ENCODE measurements at places on chromosomes 13 and 19. TPM values are rescaled to one million over a fixed set of nuclear protein-coding genes. Genes with fewer than 3 reads are reported as not detected.

The NECTIN2 gene
- 2.7 TPM for total RNA-seq

The KIR2DL4 gene
- total RNA-seq = 7.1 TPM

The CABP5 gene
- 0.96 TPM for total RNA-seq

The SPACA4 gene
- not detected for total RNA-seq

The WDR88 gene
- total RNA-seq = not detected

DNA sequence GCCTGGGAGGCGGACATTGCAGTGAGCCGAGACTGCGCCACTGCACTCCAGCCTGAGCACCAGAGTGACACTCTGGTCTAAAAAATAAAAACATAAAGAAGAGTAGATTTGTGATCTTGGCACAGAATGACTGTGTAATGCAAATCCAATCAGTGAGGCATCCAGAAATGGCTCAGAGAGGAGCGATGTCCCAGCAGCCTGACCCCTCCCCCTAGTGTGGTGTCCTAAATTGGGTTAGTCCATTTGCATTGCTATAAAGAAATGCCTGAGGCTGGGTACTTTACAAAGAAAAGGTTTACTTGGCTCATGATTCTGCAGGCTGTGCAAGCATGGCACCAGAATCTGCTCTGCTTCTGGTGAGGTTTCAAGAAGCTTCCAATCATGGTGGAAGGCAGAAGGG is 59.1 kb upstream of the ZNF30 start:
- DNase-seq = no peak

DNA sequence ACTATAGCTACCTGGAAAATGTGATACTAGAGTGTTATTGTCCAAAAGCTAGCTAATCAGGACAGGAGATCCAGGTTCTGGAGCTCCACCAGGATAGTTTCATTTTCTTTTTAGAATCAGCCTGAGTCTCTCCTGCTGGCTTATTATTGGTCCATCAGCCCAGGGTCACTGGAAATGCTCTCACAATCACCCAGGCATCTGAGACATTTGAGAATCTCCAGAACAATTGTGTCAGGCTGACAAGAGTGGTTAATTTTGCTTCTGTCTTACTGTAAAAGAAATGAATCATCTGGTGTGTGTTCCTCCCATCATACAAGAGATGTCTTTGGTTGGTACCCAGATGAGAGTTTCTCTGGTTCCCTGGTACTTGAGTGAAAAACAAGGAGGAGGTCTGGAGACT is 43.6 kb upstream of the ZNF681 start:
- peak; percentile 16 for DNase-seq

DNA sequence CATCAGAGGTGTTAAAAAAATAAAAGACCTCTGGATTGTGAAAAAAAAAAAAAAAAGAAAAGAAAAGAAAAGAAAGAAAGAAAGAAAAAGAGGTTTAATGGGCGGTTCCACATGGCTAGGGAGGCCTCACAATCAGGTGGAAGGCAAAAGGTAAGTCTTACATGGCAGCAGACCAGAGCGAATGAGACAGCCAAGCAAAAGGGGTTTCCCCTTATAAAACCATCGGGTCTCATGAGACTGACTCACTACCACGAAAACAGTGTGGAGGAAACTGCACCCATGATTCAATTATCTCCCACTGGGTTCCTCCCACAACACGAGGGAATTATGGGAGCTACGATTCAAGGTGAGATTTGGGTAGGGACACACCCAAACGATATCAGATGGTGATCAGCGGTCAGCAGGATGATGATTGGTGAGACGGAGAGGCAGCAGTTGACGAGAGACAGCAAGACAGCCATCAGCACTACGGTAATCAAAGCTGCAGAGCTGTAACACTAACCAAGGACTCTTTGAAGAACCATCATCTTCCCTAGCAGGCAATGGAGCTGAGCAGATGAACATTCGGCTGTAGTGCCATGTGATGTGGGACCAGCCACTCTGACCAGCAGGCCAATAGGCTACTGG is 3.9 kb upstream of the CD209 start:
- no peak for DNase-seq

DNA sequence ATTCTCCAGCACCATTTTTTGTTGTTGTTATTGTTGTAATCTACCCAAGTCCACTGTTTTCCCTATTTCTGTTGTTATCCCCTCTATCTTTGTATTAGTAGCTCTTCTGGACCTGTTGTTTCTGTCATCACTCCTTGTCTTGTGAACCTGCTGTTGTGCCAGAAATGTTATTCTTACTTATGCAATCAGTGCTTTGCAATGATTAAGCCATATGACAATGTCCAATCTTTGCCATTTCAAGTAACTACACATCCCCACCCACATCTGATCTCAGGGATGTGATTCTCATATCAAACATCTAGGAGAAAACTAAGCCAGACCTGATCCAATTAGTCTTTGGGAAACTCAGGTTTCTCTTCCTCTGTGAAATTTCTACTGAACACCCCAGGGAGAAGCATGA is 472.6 kb upstream of the KLHL1 start:
- DNase-seq = no peak

DNA sequence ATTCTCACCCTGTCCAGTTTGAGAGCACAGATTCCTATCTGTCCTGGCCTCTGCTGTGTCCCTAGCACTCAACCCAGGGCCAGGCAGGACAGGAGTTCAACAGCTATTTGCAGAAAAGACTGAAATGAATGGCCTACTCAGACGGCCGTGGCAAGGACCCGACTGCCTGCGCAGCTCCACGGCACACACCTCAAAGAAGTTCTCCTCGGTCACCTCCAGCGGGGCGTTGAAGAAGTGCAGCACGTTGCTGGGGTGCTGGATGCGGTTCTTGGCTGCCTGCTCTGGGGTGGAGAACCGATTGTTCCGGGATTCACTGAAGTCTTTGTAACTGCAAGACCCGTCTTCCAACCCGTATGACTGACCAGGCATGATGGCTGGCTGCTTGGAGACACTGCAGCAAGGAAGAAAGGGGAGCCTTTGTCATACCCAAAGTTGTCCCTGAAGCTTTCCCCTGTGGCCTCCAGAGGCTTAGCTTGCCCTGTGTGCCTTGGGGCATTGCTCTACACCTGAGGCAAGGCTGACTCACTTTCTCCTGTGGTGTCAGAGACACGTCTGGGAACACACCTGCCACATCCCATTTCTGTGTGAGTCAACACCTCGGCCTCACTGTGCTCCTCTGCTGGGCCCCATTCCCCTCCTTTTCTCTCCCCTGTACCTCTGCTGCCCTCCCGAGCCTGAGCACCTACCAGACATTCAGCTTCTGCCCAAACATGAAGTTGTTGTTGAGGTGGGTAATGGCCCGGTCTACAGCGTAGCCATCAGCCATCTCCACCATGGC is 6.8 kb upstream of the ECH1 start:
- no peak for DNase-seq

DNA sequence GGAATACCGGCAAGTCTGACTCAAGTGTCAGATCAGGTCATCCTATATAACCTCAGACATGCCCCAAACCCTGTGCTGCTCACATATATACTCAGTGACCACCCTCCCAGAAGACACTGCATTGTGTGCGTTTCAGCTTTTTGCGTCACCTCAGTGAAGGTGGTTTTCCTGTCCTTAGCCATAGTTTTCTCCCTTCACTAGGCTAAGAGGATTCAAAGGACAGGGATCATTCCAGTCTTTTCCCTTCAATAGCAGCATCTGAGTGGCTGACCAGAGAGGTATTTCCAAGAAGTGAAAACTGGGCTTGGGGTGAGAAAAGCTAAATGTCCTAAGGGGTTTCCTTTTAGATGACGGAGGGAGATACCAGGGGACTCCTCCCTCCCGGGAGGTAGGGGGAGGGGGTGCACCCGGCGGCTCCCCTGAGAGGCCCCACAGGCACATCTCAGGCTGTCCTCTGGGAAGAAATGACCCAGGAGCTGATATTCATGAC is 12.7 kb upstream of the OR10H1 start:
- no peak for DNase-seq

- peak; percentile 80 for DNase-seq
Measured at GRCh38 chr19:49017666-49018351, 918 bp upstream of the LHB start.

DNA sequence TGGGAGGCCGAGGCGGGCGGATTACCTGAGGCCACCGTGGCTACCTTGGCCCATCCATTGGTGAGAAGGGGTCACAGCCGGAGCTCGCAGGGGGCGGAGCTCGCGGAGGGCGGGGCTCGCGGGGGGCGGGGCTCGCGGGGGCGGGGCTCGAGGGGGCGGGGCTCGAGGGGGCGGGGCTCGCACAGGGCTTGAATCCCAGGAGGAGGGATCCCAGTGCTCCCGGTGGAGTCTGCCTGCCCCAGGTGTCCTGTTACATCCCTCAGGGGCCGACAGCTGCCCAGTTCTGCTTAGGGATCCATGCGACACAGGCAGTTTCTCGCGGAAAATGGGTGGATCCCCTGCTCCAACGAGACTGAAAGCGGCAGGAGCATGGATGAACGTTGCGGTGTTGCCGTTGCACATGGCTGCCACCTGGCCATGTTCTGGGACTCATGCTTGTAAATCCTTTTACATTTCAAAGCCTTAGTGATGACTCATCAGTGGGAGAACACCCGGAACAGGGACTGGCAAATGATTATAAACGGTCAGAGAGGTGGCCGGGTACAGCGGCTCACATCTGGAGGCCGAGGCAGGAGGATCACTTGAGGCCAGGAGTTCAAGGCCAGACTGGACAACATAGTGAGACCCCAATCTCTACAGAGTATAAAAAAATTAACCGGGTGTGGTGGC is 25.1 kb downstream of the TMPRSS9 start:
- DNase-seq = no peak

- peak; percentile 55 for DNase-seq
Measured at GRCh38 chr19:35975608-35976214, 19.3 kb upstream of the SDHAF1 start.

DNA sequence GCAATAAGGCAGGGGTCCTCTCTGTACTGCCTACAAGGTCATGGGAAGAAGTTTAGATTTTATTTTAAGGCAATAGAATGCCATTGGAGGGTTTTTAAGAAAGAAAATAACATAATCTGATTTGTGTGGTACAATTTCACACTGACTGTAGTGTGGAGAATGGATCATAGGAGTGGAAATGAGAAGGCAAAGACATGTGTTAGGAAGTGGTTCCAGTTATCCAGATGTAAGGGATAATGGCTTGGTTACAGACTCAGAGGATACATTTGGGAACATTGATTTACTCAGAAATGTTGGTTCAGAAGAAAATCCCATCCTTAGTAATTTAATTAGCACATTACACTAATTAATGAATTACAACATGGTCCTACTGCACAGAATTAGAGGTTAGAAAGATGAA is 788.2 kb downstream of the SLITRK5 start:
- no peak for DNase-seq

DNA sequence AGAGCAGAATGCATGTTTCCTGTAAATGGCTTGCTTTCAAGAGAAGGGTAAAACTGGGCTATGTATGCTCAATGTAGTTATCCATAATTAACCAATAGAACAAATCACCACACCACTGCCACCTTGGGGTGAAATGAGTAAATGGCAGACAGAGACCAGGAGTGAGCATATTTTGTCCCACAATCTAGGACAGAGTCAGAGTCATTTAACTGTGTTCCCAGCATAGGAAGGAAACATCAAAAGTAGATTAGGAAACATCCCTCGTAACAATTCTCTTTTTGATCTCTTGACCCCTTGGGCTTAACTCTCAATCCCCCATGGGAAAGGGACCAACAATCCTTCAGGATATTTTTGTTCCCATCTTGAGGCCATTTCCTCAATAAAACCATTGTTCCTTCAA is 224.8 kb downstream of the NHLRC3 start:
- no peak for DNase-seq

- peak; percentile 93 for DNase-seq
Measured at GRCh38 chr13:21176215-21176981, at the start of the genes MRPL57 and SKA3. TSS of gene MRPL57 (plus strand) at chr13:21176658. CDS start at chr13:21176917, 259 bp downstream. TSS of gene SKA3 (minus strand) at chr13:21176552. CDS start at chr13:21176477, 75 bp downstream.

- no peak for DNase-seq
Measured at GRCh38 chr13:41696163-41697003, 239.0 kb downstream of the RGCC start.

DNA sequence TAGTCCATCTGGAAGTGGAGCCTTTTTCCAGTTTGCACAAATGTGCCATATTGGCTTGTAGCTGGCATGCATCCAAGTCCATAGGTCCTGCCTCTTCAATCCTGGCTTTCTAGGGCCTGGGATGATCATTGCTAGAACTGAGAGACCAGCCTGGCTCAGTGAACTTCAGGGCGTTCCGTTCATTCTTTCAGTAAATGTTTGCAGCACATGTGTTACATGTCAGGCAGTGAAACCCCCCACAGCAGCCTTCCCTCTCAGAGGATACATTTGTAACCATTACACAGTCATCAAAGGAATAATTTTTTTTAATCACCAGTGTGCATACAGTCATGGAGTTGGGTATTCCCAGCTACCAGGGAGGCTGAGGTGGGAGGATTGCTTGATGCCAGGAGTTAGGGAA is 9.7 kb downstream of the FUT2 start:
- DNase-seq = no peak

DNA sequence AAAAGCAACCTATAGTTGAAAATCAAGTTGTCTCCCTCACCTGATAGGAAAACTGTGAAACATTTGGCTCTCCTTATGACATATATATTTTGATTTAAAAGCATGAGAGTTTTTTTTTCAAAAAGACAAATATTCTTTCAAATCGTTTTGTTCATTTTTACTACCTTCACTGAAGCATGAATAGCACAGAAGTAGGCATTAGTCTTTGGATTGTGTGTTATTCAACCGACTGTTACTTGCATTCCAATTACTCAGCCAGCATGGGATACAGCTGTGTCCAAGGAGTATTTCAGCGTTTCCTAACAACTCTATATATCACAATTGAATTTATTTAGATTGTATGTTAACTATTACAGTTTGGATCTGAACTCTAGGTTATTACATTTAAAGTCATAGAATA is 135.2 kb downstream of the PCDH9 start:
- DNase-seq = no peak

DNA sequence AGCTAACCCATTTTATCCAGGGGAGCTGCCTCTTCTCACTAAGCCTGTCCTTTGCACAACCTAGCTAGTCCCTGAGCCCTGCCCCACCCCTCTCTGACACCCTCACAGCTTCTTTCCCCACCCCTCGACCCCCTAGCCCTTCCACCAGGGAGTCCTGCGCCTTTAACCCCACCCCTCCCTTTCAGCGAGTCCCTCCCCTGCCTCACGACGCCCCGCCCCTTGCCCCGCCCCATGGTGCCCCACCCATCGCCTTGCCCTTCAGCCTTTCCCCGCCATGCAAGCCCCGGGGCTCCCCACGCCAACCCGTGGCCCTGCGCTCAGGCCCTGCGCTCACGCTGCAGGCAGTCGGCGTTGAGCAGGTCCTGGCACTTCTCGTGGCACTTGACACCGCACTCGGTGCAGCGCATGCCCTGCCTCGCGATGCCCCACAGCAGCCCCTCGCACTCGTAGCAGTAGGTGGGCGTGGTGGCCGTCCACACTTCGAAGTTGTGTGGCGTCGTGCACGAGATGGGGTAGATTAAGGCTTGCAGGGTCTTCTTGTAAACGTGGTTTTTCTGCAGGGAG is 40.0 kb downstream of the UNC13A start:
- DNase-seq = no peak

All from natural killer cell (primary cell).